ENCODE measurements at places on chromosomes 2 and 18. TPM values are rescaled to one million over a fixed set of nuclear protein-coding genes. Genes with fewer than 3 reads are reported as not detected.

TANC1 gene
- 14.3 TPM for total RNA-seq

LRRC30 gene
- total RNA-seq, result 6.5 TPM

PTPRN gene
- 0.09 TPM for total RNA-seq

CD226 gene
- total RNA-seq, result 0.53 TPM

MSH6 gene
- 50.8 TPM for total RNA-seq

GNAL gene
- 1.7 TPM for total RNA-seq

TDRD15 gene
- total RNA-seq, result not detected

- DNase-seq, result no peak
Measured at GRCh38 chr2:12678186-12678585, 38.5 kb upstream of the TRIB2 start.

- peak; percentile 58 for DNase-seq
Measured at GRCh38 chr2:237293978-237294377, 120.0 kb downstream of the COL6A3 start.

GRCh38 chr2:40101131-40101575 is 322.1 kb upstream of the THUMPD2 start:
- peak; percentile 30 for DNase-seq

GRCh38 chr18:3510024-3510423 is 60.1 kb downstream of the TGIF1 start:
- DNase-seq, result no peak

DNA sequence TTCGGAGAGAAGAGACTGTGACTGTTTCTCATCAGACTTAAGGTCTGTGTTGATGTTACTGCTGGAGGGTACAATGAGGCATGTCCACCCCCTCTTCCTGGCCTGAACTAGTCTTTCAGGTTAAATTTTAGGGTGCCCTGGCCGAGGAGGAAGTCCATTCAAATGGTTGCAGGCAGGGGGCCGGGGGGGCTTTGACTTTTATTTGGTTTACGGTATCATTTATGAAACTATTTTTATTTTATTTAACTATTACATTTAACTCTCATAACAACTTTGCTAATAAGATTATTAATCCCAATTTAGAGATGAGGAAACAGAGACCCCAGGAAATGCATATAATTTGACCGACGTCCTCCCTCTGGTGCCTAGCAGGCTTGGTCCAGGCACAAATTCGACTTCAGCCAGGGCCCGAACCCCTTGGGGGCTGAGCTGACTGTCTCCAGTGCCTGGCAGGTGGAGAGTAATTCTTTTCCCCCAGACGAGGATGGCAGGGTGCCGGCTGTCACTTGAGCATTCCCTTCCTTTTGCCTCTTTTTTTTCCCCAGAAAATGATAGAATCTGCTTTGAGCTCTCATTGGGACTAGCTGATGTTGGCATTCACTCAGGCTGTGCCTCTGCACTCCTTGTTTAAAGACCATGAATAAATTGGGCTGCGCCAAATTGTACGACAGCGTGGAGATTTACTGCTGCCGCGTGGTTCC is 255.3 kb upstream of the SALL3 start:
- DNase-seq, result no peak

- DNase-seq, result no peak
Measured at GRCh38 chr2:170762760-170763159, 7.4 kb upstream of the ERICH2 start.

- DNase-seq, result no peak
Measured at GRCh38 chr18:76754351-76754750, 68.0 kb upstream of the ZNF236 start.

DNA sequence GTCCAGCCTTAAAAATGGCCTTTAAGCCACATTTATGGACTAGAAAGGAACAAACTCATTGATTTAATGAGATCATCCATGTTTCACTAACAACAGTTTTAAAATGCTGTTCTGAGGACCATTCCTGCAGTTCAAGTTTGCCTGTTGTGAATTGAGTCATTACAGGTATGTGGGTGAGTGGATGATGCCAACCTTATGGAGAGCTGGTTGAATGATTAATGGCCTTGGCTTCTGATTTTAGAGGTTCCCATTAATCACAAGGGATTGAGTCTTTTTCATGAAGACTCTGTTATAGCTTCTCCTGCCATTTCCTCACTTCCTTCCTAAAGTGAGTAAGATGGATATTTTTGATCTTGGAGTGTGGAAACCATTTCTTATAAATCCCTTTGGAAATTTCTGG is 459.8 kb upstream of the SLC14A2 start:
- no peak for DNase-seq

DNA sequence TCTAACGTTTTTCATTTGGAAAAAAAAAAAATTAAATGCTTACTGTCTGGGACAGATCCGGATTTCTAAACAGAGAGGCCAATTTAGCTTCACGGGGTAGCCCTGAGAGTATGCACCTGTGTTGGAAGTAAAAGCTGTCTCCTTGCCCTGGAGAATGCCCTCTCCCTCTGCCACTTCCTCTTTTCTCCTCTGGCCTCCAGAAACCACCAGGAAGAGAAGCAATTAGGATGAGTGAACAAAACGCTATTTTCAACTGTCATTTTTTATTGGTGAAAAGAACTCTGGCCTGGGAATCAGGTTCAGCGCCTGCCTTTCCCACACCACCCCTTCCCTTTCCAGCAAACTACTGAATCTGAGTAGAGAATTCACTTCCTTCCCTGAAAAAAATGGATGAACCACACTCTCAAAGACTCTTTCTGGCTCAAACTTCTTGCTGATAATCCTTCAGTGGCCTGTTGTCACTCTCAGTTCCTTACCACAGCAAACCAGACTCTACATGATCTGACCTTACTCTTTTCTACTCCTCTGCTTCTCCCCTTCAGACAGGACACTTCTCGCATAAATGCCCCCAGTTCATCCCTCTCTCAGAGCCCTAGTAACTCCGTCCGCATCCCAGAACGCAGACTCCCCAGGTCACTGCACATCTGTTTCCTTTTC is 29.8 kb downstream of the KLF7 start:
- DNase-seq, result no peak

GRCh38 chr2:105683011-105683492 is 61.7 kb upstream of the NCK2 start:
- DNase-seq, result peak; percentile 36

GRCh38 chr2:30349691-30350090 is 97.4 kb upstream of the LCLAT1 start:
- DNase-seq, result no peak

GRCh38 chr2:225177098-225177497 is 134.8 kb upstream of the DOCK10 start:
- DNase-seq, result peak; percentile 24

DNA sequence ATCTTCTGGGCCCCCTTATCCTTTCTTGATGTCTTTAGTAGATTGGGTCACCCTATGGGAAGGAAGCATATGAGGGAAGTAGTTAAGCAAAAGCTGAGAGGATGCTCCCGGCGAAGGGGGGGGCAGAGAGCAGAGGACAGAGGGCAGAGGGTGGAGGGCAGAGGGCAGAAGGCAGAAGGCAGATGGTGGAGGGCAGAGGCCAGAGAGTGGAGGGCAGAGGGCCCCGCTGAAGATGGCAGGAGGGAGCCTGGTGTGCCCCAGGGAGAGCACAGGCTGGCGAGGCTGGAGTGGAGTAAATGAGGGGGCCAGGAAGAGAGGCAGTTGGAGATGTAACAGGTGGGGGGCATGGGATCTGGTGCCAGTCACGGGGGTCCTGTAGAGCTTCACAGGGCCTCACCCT is 7.0 kb downstream of the MLPH start:
- DNase-seq, result no peak

GRCh38 chr2:226802573-226802972 is 3.0 kb upstream of the IRS1 start:
- DNase-seq, result peak; percentile 89

DNA sequence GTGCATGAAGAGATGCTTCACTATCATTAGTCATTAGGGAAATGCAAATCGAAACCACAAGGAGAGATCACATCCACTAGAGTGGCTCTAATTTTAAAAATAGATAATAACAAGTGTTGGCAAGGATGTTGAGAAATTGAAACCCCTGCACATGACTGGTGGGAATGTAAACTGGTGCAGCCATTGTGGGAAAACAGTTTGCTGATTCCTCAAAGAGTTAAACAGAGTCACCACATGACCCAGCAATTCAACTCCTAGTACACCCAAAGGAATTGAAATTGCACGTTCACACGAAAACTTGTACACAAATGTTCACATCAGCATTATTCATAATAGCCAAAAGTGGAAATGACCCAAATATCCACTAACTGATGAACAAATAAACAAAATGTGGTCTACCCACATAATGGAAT is 179.5 kb downstream of the BCL2 start:
- DNase-seq, result no peak

- DNase-seq, result peak; percentile 75
Measured at GRCh38 chr18:75109319-75109691, 99.6 kb downstream of the PTGR3 start.

DNA sequence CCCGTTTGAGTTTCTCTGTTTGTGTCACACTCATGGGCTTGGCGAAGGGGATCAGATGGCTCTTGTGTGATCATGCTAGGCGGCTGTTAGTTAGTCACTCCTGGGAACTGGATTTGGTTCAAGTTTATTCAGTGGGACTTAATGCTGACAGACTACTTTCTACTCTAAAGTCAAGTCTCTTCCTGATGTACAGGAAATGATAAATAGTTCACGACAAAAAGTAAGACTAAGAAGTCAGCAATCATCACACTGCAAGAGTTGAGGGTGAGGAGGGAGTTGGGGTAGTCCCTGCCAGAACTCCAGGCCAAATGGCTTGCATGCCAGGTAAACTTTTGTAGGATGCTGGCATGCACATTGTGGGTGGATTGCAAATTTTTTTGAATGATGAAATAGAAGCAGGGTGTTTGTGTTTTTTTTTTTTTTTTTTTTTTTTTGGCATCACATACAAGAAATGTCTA is 25.1 kb upstream of the CCL20 start:
- no peak for DNase-seq

DNA sequence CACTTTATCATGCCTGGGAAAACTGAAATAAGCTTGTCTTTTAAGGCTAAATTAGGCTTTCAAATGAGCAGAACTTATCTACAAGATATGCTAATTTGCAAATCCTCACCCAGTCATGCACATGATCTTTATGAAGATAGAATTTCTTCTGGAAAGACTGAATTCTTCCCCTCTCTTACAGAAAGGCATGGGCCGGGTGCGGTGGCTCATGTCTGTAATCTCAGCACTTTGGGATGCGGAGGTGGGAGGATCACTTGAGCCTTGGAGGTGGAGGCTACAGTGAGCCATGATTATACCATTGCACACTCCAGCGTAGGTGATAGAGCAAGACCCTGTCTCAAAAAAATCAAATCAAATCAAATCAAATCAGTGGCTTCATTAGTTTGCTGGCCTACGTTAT is 11.7 kb upstream of the FOXI3 start:
- DNase-seq, result no peak

DNA sequence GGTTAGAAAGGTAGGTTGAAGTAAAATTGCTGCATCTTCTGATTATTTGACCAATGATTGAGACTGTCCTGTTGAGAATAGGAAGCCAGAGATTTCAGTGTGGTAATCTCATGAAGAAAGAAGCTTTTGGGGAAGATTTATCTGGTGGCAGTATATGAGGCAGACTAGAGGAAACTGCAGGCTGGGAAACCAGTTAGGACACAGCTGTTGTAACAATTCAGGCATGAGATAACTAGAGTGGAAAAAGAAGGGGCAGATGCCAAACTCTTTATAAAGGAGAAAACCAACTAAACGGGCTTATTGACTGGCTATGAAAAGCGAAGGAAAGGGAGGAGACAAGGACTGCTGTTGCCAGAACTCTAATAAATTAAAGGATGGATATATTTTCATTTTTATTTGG is 155.6 kb downstream of the TTC27 start:
- DNase-seq, result peak; percentile 85

DNA sequence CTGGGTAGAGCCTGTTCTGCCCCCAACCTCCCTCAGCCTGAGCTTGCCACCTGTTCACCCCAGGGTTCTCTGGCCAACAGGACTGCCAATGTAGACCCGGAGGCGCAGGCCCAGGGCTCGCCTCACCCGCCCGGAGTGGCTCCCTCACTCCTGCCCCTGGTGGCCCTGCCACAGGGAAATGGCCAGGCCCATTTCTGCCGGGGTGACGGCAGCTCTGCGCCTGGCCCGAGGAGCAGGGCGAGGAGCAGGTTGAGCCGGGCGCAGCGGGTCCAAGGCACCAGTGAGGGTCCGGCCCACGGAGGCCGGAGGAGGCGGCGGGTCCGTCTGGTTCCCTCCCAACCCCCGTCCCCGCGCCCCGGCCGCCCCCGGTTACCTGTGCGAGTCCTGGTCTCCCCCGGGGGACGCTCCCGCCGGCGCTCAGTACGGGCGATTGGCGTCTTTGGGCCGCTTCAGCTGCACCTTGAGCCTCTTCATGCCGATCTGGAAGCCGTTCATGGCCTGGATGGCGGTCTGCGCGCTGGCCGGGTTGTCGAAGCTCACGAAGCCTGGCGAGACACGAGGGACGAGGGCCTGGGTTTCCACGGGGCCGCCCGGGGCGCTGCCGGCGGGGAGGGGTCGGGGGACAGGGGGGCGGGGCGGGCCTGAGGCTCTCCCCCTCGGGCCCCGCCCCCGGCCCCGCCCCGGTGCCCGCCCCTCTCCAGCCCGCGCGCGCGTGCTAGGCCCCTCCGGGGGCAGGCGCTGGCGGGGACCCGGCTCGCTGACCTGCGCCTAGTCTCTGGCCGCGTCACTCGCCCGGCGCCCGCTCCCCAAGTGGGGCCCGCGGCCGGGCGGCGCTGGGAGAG is 312.0 kb downstream of the CELF4 start:
- DNase-seq, result peak; percentile 37
